B cell (primary cell): ENCODE measurements at places on chromosomes 13 and 19. TPM values are rescaled to one million over a fixed set of nuclear protein-coding genes. Genes with fewer than 3 reads are reported as not detected.

ZNF99 gene
- polyA plus RNA-seq, result 0.06 TPM in 1 of 2 replicates, not detected in the other

PRKCG gene
- polyA plus RNA-seq, result 0.31 and 2.6 TPM in 2 replicates

CBLC gene
- not detected in 2 replicates for polyA plus RNA-seq

VSIG10L gene
- 1.3 and 1.4 TPM in 2 replicates for polyA plus RNA-seq

FFAR2 gene
- 0.26 and 0.31 TPM in 2 replicates for polyA plus RNA-seq

IGFL1 gene
- 0.15 TPM in 1 of 2 replicates, not detected in the other for polyA plus RNA-seq

NLRP8 gene
- polyA plus RNA-seq, result not detected in 2 replicates

ALOX5AP gene
- 68.9 and 81.4 TPM in 2 replicates for polyA plus RNA-seq

C19orf33 gene
- not detected in 2 replicates for polyA plus RNA-seq

SELENOV gene
- not detected in 2 replicates for polyA plus RNA-seq

- no peak overlapping the region for H3K27ac ChIP-seq
- DNase-seq, result no peak
- peaks cover 23% of the 10 kb centered on the region for H3K4me1 ChIP-seq
Observed at GRCh38 chr19:13146763-13147563, 3.2 kb downstream of the STX10 start.

GRCh38 chr13:59744747-59745391, 418.9 kb downstream of the DIAPH3 start:
- DNase-seq, result no peak
- H3K4me3 ChIP-seq, result no peak overlapping the region
- no peaks in the 10 kb centered on the region for H3K4me1 ChIP-seq

DNA sequence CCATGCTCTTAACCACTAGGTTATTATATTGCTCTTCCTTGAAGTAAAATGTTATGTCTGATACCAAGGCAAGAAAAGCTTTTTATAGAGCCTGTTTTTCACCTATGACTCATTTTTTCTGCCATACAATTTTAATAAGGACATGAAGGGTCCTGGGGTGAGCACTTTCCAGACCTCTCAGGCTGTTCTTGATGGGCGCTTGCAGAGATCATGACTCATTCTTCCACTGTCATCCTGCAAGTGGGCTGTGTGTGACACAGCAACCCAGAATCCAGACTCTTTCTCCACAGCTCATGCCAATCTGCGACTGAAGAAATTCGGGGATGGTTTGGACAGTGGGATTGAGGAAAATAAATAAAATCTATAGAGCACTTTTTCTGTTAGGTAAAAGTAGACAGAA, 506.7 kb upstream of the NBEA start:
- H3K4me3 ChIP-seq, result no peak overlapping the region
- DNase-seq, result no peak
- no peaks in the 10 kb centered on the region for H3K27me3 ChIP-seq
- no peaks in the 10 kb centered on the region for H3K36me3 ChIP-seq

DNA sequence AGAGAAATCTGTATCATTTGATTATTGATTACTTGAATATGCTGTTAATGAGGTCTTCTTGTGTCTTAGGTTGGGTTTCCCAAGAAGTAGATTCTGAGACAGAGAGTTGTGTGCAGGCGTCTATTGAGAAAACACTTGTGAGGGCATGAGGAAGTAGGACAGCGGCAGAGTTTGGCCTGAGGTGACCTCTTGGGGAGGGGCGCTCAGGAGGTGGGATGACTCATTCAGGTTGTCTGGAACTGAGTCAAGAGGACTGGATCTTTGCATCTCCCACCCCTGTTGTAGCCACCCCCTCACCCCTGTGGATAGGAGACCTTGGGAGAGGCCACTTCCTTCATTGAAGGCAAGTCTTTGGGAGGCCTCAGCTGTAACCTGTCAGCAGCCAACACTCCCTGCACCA, 35.2 kb upstream of the WDFY2 start:
- peaks cover 5% of the 10 kb centered on the region for H3K4me1 ChIP-seq
- H3K27me3 ChIP-seq, result no peaks in the 10 kb centered on the region
- H3K4me3 ChIP-seq, result no peak overlapping the region
- no peaks in the 10 kb centered on the region for H3K36me3 ChIP-seq
- H3K27ac ChIP-seq, result no peak overlapping the region

- no peak overlapping the region for H3K27ac ChIP-seq
- H3K27me3 ChIP-seq, result no peaks in the 10 kb centered on the region
- no peak overlapping the region for H3K4me3 ChIP-seq
Observed at GRCh38 chr19:33509774-33510173, 11.8 kb downstream of the PEPD start.

- H3K4me1 ChIP-seq, result peaks cover 17% of the 10 kb centered on the region
- no peaks in the 10 kb centered on the region for H3K36me3 ChIP-seq
- H3K4me3 ChIP-seq, result no peak overlapping the region
Observed at GRCh38 chr13:23460309-23460708, 26.8 kb upstream of the SACS start.

- H3K4me3 ChIP-seq, result no peak overlapping the region
- no peaks in the 10 kb centered on the region for H3K27me3 ChIP-seq
- peak; percentile 28 for DNase-seq
Observed at GRCh38 chr13:20073775-20074174, 87.1 kb downstream of the GJA3 start.

DNA sequence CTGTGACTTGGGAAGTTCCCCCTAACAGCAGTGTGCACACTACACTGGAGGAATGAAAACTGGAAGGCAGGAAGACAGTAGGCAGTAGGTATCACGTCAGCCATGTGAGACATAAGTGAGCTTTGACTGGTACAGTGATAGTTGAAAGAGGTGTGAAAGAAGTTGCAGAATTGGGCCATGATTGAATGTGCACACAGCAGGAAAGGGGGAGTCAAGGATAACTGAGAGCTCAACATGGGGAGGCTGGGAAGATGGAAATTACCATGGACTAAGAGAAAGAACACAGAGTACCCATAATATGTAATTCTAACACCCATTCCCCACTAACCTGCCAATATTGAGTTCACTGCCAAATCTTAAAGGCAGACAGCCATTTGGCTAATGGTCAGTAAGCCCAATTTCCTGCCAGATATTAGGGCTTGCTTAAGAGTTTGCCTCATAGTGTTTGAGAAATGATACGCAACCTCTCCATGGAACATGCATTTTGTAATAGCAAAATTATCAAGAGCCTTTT, 321.7 kb downstream of the DCT start:
- H3K27ac ChIP-seq, result no peak overlapping the region
- no peaks in the 10 kb centered on the region for H3K4me1 ChIP-seq
- H3K27me3 ChIP-seq, result no peaks in the 10 kb centered on the region
- H3K36me3 ChIP-seq, result no peaks in the 10 kb centered on the region
- no peak for DNase-seq

DNA sequence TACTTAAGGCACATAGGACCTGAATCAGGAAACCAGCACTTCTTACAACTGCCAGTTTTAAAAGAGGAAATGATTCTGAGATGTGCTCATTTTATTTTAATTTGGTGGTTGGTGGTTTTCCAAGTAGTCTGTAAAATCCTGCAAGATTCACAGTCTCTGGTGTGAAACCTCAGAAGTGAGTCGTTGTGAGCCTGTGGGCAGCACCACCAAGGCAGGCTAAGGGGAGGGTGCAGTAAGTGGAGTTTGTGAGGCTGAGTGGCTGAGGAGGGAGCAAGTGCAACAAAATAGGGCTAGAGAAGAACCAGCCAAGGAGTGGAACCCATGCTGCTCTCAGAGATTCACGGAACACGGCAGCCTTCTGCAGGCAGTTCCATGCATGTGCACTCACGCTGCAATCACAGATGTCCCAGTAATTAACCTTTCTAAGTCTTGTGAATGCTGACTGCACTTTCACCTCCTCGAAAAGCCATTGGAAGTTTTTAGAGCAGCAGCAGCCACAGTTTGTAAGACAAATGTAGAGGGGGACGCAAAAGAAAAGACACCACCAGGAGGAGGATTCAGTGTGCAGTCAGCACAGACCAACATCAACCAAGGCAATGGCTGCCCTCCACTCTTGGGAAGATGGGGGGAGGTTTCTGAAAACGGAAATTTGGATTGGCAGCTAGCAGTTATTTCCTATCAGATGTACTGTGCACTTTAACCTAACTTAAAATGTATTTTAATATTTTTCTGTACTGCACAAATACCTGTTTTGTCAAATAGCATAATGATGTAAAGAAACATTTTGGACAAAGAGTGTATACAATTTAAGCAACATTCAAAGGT, 44.9 kb downstream of the ESD start:
- H3K27me3 ChIP-seq, result no peaks in the 10 kb centered on the region
- H3K4me1 ChIP-seq, result peaks cover 19% of the 10 kb centered on the region
- H3K4me3 ChIP-seq, result no peak overlapping the region
- H3K36me3 ChIP-seq, result no peaks in the 10 kb centered on the region

- DNase-seq, result no peak
- no peak overlapping the region for H3K4me3 ChIP-seq
- H3K27ac ChIP-seq, result no peak overlapping the region
- H3K36me3 ChIP-seq, result no peaks in the 10 kb centered on the region
- H3K4me1 ChIP-seq, result no peaks in the 10 kb centered on the region
- H3K27me3 ChIP-seq, result no peaks in the 10 kb centered on the region
Observed at GRCh38 chr13:38564256-38565150, 122.4 kb upstream of the FREM2 start.

DNA sequence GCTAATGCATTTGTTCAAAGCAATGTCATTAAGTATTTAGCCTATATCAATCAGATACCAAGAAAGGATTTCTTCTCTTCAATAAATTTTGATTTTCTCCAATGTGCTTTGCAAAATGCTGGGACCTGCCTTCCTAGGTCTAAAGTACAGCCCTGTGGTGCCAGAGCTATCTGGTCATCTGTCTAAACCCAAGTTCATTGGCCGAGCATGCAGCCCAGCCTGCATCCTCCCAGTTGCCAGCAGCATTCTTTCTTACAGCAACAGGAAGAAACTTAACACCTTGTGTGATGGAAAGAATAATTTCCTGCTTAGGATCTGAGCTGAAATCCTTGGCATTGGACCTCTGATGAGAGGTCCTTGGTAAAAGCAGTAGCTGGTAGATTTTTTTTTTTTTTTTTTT, 310.0 kb downstream of the RBM26 start:
- no peak overlapping the region for H3K4me3 ChIP-seq
- H3K4me1 ChIP-seq, result no peaks in the 10 kb centered on the region
- DNase-seq, result no peak
- H3K27ac ChIP-seq, result no peak overlapping the region
- no peaks in the 10 kb centered on the region for H3K27me3 ChIP-seq

DNA sequence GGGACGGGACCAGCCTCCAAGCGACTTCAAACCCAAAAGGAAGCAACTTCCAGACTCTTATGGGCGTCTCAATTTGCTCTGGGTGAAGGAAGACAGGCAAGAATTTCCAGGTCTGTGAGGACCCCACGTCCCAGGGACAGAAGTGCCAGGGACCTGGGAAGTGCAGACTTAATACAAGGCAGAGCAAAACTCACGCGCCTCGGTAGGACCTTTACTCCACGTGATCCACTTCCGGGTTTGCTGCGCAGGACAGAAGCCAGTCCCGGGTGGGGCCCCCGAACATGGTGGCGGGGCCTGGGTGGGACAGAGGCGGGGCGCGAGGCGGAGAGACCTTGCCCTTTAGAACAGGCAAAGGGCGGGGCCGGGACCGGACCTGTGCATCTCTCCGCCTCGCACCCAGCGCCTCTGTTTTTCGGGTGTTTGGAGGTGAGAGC, 9.3 kb downstream of the ZNF611 start:
- H3K27ac ChIP-seq, result no peak overlapping the region
- DNase-seq, result no peak
- H3K4me3 ChIP-seq, result no peak overlapping the region
- H3K36me3 ChIP-seq, result no peaks in the 10 kb centered on the region
- H3K4me1 ChIP-seq, result no peaks in the 10 kb centered on the region

- H3K4me3 ChIP-seq, result no peak overlapping the region
- no peak overlapping the region for H3K27ac ChIP-seq
- DNase-seq, result no peak
- H3K36me3 ChIP-seq, result no peaks in the 10 kb centered on the region
- H3K27me3 ChIP-seq, result no peaks in the 10 kb centered on the region
Observed at GRCh38 chr13:93270769-93271742, 44.4 kb downstream of the GPC6 start.
